ENCODE measurements at places on chromosomes 5 and 9. TPM values are rescaled to one million over a fixed set of nuclear protein-coding genes. Genes with fewer than 3 reads are reported as not detected.
A peak's percentile ranks its signal among the peaks of the same experiment; 100 is the strongest.

DNA sequence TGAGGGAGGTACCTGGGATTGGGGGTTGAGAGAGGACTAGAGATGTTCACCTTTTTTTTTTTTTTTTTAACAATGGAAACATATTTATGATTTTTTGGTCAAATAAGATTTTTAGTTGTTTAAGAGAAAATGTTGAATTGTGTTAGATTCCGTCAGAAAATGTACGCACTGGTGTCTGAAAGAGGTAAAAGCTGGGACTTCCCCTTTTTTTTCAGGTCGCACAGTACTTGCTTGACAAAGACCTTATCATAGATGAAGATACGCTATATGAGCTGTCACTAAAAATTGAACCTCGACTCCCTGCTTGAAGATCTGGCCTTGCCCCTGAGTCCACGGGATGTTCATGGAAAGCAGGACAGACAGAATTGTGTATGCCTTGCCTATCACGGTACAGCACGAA, 7.7 kb upstream of the CKMT2 start:
- no peak for DNase-seq

GRCh38 chr5:59542851-59543820, 350.4 kb downstream of the PDE4D start:
- DNase-seq, result no peak

DNA sequence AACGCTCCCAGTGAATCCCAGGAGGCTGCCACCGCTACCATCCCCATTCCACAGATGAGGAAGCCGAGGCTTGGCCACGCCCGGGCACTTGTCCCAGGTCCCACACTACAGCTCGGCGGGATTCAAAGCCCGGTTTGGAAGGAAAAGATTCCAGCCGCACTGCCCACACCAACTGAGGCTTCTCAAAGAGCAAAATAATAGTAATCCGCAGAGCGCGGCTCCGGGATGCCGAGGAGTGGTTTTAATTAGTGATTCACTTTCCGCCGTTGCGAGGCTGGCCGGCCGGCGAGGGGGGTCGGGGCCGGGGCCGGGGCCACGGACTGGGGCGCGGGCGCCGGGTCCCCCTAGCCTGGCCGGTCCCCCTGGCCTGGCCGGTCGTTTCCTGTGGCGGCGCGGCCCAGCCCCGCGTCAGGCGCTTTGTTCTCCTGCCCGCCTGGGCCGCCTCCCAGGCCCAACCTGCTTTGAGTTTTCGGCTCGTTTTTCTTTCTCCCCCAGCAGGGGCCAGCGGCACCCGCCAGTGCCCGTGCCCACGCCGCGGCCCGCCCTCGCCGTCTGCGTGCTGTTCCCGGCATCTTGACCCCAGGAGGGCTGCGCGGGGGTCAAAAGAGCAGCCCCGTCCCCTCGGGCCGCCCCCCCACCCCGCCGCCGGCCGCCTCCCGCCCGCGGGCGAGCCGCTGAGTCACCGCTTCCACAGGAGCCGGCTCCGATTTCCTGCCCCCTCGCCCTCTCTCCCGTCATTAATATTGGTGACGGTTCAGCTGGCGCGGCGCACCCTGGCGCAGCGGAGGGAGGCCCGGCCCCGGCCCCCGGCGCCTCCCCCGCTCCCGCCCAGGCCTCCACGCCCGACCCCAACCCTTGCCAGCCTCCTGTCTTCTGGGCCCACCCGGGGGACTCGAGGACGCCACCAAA, 31.2 kb downstream of the FGF18 start:
- DNase-seq, result no peak

GRCh38 chr9:7756088-7756487, 43.5 kb downstream of the DMAC1 start:
- DNase-seq, result peak; percentile 18

DNA sequence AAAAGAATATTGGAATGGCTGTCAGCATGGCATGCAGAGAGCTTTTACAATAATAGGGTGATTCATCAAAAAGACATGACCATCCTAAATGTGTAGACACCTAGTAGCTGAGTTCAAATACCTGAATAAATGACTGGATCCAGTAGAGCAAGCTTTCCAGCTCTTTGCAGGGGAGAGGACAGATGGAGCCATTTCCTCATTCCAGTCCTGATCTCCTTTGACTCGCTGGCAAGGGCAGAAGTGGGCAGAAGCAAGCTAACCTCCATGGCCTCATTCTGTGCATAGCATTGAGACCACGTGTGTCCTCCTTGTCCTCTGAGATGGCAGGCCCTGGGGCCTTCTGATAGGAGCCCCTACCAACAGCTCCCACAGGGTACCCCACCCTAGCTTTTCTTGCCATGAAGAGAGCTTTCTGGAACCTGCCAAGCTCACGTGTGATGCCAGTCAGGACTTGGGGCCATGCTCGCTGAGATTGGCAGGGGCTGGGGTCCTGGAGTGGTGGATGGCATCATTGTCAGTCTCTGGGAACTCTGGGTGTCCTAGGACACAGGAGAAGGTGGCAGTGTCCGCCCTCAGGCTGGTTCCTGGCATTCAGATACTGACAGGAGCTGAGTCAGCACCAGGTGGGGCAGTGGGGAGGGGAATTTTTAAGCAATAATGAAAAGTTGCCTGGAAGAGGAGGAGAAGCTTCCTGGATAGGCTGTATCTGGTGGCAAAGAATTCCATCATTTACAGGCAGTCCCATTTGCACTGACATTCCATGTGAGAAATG, 33.6 kb downstream of the WWC1 start:
- DNase-seq, result no peak

DNA sequence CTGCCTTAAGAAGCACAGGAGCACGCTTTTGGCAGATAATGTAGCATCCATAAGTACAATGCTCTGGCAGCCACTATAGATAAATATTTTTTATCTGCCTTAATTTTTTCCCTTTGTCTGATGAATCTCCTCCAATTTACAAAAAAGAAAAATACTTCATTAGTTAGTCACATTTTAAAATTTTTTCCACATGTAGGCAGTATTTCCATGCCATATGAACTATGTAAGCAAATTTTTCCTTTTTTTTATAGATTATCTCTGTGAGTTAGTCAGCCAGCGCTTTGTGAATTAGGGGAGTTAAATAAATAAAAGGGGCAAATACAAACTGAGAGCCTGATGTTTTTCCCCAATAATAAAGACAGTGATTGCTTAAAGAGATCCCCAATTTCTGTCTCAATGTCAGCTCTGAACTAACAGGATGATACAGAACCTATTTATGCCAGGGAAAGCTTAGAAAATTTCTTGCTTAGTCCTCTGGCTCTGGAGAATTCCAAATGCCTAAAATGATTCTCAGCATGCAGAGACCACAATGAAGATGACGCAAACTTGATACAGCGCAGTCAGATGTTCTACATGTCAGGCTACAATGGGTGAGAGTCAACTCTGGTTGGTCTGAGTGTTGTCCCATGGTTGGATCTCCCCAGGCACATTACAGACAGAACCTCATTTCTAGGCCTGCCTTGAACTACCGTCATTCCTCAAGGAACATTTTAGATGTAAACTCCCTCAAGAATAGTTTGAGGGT, 390.4 kb upstream of the CDH6 start:
- DNase-seq, result no peak

DNA sequence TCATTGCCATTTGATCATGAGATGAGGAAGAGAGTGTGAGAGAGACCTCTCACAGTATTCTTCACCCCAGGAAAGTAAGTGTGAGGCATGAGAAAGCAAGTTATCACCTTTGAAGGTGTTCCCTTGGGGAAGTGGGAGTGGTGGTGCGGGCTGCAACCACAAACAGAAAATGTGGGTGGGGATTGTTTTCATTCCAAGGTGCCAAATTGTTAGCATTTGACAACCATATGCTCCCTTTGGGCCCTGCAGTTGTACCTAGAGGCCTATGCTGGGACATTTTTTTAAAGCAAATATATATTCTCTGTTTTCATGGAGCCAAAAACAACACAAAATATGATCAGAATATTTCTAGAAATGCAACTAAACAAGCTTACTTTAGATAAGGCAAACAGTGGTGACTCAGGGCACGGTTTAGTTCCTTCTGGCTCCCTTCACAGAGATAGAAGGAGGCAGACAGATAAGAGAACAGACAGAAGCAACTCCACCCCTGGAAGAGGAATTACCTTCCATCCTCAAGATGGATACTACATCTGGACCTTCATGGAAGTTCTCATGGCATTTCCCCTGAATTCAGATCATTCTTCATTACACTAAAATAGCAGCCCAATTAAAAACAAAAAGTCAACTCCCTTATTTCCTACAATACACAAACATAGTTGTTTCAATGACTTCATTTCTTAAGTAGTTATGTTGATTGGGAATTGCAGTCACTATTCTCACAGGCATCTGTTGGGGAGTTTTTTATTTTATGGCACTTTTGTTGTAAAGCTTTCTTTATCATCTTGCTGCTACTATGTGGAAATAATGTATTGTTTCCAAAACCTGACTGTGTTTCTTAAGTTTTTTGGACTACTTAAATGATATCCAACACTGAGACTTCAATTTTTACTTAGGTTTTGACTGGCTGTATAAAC, 416.6 kb downstream of the PLK2 start:
- no peak for DNase-seq

GRCh38 chr5:78799266-78800017, 150.9 kb upstream of the LHFPL2 start:
- no peak for DNase-seq

GRCh38 chr9:137319739-137320551, 17.9 kb upstream of the NRARP start:
- no peak for DNase-seq

- no peak for DNase-seq
Measured at GRCh38 chr9:28921857-28922500, 1348.7 kb upstream of the C9orf72 start.

DNA sequence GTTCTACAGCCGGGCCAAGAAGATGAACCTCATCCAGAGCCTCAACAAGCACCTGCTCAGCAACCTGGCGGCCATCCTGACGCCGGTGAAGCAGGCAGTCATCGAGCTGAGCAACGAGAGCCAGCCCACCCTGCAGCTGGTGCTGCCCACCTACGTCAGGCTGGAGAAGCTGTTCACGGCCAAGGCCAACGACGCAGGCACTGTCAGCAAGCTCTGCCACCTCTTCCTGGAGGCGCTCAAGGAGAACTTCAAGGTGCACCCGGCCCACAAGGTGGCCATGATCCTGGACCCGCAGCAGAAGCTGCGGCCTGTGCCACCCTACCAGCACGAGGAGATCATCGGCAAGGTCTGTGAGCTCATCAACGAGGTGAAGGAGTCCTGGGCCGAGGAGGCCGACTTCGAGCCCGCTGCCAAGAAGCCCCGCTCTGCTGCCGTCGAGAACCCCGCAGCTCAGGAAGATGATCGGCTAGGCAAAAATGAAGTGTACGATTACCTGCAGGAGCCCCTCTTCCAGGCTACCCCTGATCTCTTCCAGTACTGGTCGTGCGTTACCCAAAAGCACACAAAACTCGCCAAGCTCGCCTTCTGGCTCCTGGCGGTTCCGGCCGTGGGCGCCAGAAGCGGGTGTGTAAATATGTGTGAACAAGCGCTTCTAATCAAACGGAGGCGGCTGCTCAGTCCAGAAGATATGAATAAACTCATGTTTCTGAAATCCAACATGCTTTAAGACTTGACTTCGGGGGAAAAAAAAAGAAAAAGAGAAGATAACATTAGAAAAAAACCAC, 28.5 kb downstream of the AMBP start:
- no peak for DNase-seq

DNA sequence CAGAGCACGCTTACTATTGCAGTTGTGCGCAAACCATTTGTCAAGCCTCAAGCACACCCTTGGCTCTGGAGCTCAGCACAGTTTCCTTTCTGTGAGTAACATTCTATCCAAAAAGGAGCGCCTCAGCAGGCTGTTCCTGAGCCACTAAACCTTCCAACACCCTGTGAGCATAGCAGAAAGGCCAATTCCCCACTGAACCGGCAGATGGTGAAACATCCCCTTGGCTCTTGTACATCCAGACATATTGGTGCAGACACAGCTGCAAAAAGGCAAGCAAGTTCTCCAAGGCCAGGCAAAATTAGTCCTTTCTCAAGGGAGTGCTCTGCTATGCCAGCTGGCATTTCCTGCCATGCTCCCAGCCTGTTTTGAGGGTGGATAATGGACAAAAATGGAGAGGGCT, 44.1 kb upstream of the CEMIP2 start:
- DNase-seq, result no peak

DNA sequence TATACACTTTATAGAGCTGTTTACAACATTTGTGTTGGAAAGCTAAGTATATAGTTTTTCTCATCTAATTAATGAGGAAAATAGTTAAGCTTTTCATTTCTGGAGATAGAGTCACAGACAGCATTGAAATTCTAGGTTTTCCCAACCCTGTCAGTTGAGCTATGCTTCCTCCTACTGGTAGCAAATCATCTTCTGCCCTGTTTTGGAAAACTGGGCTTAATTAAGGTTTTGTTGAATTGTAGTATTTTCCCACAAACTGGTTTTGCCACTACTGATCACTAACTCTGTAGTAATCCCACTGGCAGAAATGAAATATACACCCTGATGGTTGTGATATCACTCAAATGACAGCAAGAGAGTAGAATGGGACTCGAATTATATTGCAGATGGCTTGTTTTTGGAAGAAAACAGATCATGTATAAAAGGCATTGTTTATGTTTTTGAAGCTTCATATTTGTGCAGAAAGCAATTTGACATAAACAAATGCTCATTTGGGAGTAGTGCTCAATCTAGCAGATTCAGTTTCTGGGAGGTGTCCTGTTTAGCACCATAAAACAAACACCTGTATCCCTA, 46.6 kb downstream of the CD180 start:
- DNase-seq, result no peak

DNA sequence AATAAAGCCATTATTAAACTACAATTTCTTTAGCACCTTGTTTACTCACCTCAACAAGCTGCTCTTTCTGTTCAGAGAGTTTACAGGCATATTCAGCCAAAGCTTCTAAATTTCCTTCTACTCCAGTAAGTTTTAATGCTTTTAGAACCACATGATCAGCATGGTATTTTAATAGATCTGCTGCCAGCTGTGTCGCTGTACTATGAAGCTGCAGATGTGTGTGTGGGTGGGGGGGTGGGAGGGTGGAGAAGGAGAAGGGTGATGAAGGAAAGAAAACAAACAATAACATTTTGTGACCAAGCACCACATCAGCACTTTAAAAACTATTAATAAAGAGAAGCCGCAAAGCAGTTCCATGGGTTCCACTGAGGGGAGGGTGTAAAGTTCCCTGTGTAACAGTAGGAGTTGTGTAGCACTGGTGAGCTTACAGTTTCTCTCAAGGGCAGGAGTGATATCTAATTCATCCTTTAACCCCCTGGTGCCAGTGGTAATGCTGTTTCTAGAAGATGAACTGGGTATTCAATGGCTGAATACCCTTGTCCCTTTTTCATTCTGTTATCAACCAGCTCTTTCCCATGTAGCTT, 38.5 kb downstream of the ABITRAM start:
- DNase-seq, result no peak

DNA sequence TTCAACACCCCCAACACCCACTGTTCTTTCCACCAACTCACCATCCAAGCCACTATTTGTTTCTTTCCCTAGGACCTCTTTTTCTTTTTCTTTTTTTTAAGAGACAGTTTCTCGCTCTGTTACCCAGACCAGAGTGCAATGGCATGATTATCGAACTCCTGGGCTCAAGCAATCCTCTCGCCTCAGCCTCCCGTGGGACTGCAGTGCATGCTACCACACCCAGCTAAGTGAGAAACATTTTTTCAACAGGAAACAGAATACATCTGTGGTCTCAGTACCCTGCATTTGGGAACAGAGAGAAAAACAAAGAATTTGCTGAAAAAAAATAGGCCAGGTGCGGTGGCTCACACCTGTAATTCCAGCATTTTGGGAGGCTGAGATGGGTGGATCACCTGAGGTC, 24.6 kb downstream of the B4GALT1 start:
- DNase-seq, result no peak

Gene IRGM
- 1.8 TPM for total RNA-seq

Gene UHRF2
- 79.7 TPM for total RNA-seq

Gene PLPP7
- total RNA-seq, result 0.21 TPM

Gene PAX5
- 0.11 TPM for total RNA-seq

Gene AGXT2
- total RNA-seq, result not detected

All from activated T-helper 2 cell treated with anti-CD3 and anti-CD28 coated beads, Interferon-gamma antibody, Interleukin-2, Interleukin-4, amounts not matched to agents 10 μg/mL and 5 μg/mL and 100 μg/mL, durations not matched to agents 14 hours and 24 hours and 36 hours (primary cell).